ENCODE measurements at places on chromosomes 7 and 10.

- no peak for DNase-seq
These were observed 69.4 kb downstream of the GRB10 start for GRCh38 chr7:50713123-50713965.

- no peak for DNase-seq
These were observed 5.7 kb upstream of the LMOD2 start for GRCh38 chr7:123649964-123650363.

GRCh38 chr10:7948371-7949000, 106.0 kb upstream of the GATA3 start:
- no peak for DNase-seq

DNA sequence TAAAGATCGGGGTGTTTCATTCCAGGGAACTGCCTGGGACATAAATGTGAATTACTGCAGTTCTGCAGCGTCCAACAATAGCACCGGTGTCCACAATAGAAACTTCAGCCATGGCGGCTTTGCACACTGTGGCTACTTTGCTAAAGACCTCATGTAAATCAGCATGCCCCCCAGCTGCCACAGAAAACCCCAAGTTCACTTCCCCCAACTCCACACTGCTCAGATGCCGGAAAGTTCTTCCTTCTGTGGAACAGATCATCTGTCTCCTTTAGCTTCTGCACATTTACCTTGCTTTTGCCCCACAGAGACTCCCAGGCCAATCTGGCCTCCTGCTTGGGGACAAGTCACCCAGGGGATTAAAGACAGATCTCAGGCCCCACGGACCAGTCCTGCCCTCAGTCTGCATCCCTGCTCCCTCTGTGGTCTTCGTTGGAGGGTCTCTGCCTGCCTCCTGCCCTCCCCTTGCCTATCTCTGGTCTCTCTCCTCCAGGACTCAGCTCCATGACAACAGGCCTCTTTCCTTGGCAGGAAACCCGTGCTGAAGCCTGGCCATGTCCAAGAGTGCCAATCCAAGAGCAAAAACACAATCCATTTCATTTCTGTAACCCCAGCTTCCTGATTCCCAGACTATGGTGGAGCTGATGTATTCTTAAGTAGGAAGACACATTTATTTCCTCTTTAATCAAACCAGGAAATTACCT, 403.2 kb downstream of the RPS24 start:
- no peak for DNase-seq

DNA sequence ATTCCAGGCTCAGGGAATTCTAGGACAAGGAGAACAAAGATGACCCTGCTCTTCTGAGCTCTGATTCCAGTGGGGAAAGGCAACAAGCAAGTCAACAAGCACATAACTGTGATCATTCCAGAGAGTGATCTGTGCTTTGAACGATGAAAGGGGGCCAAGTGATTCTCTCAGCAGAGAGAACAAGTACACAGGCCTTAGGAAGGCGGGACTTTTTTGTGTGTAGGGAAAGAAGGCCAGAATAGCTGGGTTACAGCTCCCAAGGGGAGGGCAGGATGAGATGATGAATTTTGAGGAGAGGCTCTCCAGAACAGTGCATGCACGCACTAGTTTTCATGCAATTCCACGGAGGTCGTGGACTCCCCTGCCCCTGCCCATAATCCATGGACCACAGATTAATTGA, 565.2 kb downstream of the SDK1 start:
- DNase-seq, result no peak

GRCh38 chr10:79484476-79484875, 27.9 kb upstream of the EIF5AL1 start:
- DNase-seq, result no peak

DNA sequence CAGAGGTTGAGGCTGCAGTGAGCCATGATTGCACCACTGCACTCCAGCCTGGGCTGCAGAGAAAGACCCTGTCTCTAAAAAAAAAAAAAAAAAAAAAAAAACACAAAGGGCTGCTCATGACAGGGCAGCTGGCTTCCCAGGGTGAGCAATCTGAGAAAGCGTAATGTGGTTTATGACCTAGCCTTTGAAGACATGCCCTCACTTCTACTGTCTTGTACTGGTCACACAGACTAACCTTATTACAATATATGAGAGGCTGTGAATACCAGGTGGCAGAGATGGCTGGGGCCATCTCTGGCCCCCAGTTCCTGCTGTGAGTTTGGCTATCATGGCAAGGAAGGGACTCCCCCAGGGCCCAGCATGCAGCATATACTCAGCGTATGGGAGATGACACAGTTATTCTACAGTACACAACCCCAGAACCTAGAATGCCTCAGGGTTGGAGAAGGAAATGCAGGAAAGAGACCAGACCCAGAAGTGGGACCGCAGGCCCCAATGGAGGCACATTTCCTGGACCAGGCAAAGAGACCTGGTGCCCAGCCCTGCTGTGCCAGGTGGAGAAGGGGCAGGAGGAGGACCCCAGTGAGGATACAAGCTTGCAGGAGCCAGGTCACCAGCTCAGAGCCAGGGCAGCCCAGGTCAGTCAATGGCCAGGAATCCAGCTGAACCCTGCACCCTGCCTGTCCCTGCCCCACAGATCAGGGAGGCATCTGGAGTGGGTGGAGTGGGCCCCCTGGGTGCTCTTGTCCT, 26.3 kb downstream of the NPTX2 start:
- DNase-seq, result no peak

DNA sequence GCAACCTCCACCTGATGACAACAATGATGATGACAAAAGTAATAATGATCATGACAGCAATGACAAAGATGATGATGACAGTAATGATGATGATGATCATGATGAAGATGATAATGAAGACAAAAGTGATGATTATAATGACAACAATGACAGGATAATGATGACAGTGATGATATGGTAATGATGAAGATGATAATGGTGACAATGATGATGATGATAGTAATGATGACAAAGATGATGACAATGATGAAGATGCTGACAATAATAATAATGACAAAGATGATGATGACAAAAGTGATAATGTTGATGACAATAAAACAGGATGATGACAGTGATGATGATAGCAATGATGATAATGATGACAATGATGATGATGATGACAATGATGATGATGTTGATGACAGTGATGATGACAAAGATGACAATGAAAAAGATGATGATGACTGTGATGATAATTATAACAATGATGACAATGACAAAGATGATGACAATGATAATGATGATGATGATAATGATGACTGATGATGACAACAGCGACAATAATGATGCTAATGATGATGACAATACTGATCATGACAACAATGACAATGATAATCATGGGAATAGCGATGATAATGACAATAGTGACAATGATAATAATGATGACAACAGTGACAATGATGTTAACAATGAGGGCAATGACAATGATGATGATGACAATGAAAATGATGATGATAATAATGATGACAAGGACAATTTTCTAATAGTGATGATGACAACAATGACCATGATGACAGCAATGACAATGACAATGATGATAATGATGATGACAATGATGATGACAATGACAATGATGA, 1106.5 kb upstream of the AUTS2 start:
- DNase-seq, result no peak

DNA sequence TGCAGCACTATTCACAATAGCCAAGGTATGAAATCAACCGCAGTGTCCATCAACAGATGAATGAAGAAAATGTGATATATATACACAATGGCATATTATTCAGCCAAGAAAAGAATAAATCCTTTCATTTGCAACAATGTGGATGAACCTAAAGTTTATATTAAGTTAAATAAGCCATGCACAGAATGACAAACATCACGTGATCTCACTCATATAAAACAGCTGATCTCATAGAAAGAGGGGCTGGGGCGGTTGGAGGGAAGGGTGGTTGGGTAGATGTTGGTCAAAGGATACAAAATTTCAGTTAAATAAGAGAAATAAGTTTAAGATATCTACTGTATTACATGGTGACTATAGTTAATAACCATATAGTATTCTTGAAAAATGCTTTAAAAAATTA, 502.1 kb downstream of the KCNMA1 start:
- DNase-seq, result no peak

DNA sequence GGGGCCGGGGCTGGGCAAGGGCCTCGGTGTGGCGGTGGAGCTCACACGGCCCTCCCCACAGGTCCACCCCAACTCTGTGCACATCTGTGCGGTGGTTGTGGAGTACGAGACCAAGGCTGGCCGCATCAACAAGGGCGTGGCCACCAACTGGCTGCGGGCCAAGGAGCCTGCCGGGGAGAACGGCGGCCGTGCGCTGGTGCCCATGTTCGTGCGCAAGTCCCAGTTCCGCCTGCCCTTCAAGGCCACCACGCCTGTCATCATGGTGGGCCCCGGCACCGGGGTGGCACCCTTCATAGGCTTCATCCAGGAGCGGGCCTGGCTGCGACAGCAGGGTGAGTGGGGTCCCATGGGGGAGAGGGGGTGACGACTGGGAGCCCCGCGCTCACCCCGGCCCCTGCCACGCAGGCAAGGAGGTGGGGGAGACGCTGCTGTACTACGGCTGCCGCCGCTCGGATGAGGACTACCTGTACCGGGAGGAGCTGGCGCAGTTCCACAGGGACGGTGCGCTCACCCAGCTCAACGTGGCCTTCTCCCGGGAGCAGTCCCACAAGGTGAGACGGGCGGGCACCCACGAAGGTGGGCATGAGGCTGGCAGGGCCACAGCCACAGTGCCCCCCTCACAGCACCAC, 8.8 kb downstream of the TMEM120A start:
- no peak for DNase-seq

GRCh38 chr7:70645876-70646351, 486.0 kb upstream of the GALNT17 start:
- no peak for DNase-seq

All from stimulated activated naive CD8-positive, alpha-beta T cell treated with anti-CD3 and anti-CD28 coated beads, Interleukin-15, amount 100 ng/mL, for 72 hours (primary cell).